ENCODE measurements at places on chromosomes 16 and 17.
A peak's percentile ranks its signal among the peaks of the same experiment; 100 is the strongest.

GRCh38 chr17:79797492-79798298, 818 bp upstream of the CBX8 start:
- DNase-seq, result peak; percentile 61

- DNase-seq, result no peak
These were observed 34.3 kb upstream of the RPRML start for GRCh38 chr17:47013341-47013740.

GRCh38 chr17:68599552-68600066, 1.6 kb downstream of the FAM20A start:
- no peak for DNase-seq

DNA sequence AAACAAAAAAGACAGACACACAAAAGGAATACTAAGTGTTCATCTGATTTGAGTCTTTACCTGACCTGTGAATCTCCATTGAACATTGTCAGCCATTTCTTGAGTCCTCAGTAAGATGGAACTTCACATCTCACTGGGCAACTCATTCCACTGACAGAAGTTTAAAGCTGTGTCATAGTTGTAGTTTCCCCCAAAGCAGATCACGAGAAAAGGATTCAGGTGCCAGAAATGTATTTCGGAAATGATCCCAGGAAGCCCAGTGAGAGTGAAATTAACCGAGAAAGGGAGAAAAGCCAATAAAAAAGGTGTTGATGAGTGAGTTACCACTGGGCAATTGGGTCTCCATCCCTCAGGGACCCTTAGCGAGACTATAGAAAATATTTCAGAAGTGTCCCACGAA, 6.5 kb downstream of the CHD9 start:
- no peak for DNase-seq

GRCh38 chr17:59391021-59391420, 59.6 kb downstream of the YPEL2 start:
- DNase-seq, result no peak

DNA sequence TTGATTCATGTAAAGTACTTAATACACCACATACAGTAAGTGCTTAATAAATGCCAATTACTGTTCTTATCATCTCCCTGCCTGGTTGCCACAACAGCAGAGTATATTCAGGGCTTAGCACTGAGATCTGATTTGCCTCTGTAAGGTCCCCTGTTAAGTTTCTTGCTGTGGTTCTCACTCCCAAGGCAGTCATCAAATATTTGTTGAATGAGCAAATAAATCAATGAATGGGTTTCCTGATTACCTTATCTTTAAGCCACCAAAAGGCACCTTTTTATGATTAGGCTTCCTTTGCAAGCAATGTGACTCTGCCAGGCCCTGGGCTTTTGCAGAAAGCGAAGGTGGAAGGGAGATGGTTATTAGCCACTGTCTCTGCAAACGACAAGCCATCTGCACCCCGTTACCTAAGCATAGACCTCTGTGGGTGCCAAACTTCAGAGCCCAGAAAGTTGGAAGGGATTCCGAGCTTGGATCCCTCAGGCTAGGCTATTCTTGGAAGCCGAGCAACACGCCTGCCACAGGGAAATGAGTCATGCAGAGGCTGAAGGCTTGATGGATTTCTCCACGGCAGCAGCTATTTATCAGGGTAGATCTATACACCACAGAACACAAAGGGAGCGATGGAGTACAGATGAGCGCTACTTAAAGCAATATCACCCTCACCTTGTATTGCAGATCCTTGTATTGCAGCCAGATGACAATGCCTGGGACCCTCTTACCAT, 102.0 kb downstream of the GRIN2A start:
- no peak for DNase-seq
